GM12892 (cell line): ENCODE measurements at places on chromosomes 7 and 10.

- DNase-seq = no peak
Measured at GRCh38 chr10:132988988-132989387, 46.6 kb upstream of the CFAP46 start.

DNA sequence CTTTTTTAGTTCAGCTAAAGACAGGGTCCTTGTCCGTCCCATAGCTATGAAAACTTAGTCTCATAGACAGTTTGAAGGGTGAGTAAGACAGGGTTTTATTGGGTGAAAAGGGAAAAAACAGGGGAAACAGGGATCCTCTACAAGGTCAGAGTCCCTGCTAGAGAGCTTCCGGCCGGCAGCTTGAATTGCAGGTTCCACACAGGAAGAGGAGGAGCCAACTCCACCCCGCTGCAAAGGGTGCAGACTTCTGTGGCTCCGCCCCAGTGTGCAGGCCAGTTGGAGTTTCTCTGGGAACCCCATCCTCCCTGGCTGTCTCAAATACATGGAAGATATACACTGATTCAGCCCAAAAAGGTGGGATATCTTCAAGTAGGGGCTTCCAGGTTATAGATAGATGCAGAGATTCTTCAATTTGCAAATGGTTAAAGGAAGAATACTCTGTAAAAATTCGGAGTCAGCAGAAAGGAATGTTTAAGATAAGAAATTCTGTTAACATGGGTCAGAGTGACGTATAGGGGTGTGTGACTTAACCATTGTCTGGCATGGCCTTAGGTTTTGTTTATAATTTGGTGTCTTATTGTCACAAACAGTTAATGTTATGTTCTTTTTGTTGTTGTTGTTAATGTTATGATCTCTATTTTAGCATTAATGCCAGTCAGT lies 34.6 kb upstream of the HECW1 start:
- no peak for DNase-seq

- no peak for DNase-seq
Measured at GRCh38 chr7:20735346-20736065, 51.2 kb downstream of the SP8 start.

- no peak for DNase-seq
Measured at GRCh38 chr10:95303535-95303934, 12.7 kb upstream of the PDLIM1 start.

GRCh38 chr10:132925614-132926013 lies 16.8 kb downstream of the CFAP46 start:
- no peak for DNase-seq

DNA sequence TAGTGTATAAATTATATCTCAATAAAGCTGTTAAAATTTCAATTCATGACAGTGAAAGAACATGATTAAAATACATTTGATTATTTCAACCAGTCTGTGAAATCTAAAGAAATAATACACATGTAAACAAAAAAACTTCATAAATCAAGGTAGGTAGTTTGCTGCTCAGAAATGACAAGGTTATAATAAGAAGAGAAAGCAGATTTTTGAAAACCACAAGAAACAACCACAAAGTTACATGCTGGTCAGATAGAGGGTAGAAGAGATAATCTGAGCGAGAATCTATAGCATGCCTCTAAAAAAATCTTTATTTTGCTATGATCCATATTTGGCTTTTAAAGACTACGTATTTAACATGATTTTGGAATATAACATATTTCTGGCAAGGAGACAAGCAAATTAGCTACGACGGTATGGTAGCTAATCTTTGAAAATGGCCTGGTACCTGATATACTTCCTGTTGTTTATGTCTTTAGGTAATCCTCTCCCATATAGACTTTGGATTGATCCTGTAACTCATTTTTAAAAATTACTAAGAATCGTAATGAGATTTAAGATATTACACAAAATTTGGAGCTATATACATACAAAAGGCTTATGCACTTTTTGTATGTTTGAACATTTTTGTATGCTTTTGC lies 23.5 kb upstream of the VCL start:
- no peak for DNase-seq

DNA sequence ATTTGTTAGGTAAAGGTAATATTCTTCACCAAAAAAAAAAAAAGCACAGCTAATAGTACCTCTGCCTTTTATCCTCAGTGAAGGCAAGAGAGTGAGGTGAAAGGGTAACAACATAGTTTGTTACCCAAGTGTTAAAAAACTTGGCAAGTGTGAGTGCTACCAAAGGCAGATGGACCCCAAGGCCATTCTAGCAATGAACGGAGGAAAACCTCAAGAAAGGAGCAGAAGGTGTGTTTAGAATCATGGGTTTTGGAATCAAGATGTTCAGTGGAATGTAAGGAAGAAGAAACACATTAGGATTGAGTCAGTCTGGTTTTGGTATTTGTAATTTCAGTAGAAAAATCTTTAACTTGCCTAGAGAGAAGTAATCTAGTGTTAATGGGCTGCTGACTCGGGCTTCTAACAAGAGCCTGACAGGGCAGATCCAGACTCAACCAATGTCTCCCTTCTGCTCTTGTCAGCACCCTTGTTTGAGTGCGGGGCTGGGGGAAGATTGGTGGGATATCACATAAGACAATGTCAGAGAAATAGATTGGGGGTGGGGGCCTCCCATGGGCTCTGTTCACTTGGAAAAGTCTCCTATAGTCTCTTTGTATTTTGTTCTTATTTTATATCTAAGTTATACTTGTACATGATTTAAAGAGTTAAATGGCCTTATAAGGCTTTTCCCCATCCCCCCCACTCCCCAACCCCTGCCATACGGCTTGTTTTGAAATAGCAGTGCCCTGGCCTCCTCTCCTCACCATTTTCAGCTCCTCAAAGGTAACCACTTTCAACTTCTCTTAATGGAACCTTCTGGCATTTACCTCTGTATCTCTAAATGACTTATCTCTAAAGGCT lies 44.4 kb downstream of the SCD start:
- DNase-seq = no peak

- DNase-seq = no peak
Measured at GRCh38 chr10:133246236-133246626, 8.6 kb downstream of the VENTX start.

GRCh38 chr7:27677912-27678612 lies 15.4 kb upstream of the HIBADH start:
- no peak for DNase-seq

DNA sequence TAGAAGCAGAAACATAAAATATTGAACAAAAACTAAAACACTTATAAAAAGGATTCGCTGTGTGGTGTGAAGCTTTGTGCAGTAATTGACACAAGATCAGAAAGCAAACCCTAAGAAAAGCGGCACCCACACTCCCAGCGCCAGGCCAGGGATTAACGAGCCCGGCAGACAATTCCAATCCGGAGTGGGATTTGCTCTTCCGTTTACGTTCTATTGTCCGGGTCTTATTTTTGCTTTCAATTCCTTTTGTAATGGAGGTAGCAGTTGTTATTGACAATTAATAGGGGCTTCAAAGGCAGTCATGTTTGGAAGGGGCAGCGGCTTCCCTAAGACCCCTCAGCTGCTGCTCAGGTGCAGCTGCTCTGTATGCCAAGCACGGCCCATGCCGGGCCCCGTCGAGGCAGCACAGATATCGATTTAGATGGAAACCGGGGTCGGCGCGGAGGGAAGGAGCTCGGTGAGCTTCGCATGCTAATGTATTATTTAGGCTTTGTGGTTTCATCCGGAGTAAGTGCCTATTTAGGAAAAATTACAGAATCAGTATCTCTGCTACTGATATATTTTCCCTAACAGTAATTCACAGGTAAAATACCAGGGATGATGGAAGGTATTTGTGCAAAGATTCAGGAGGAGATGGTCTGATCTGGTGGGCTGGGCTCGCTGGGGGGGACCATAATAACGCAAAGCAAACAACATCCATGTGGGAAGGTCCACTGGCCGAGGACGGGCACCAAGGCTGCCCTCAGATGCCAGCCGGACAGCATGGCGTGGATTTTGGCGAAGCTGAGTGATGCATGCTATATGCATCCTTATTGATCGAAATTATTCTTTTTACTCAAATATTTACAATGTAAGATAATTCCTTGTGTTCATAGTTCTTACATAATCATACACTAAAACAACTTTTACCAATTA lies 561.7 kb downstream of the PTPRN2 start:
- no peak for DNase-seq

DNA sequence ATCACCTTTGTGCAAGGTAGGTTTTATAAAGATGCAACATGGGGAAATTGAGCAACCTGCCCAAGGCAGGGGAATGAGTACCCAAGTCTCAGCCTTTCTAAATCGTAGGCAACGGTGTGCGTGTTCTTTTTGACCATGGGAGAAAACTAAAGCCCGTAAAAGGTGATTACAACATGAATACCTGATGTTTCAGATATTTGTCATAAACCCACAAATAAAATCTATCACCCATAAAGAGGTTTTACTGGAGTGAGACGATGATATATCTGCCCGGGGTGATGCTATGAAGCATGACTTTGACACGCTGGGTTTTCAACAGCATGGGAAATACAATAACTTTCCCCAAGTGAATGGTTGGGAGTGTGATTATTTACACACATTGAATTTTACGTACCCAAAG lies 406.3 kb upstream of the KLF6 start:
- no peak for DNase-seq

- DNase-seq = no peak
Measured at GRCh38 chr10:79405221-79405994, 40.0 kb downstream of the ZCCHC24 start.

GRCh38 chr10:59622320-59623132 lies 87.1 kb downstream of the SLC16A9 start:
- DNase-seq = no peak

GRCh38 chr10:11702264-11702663 lies 39.9 kb upstream of the ECHDC3 start:
- DNase-seq = no peak

DNA sequence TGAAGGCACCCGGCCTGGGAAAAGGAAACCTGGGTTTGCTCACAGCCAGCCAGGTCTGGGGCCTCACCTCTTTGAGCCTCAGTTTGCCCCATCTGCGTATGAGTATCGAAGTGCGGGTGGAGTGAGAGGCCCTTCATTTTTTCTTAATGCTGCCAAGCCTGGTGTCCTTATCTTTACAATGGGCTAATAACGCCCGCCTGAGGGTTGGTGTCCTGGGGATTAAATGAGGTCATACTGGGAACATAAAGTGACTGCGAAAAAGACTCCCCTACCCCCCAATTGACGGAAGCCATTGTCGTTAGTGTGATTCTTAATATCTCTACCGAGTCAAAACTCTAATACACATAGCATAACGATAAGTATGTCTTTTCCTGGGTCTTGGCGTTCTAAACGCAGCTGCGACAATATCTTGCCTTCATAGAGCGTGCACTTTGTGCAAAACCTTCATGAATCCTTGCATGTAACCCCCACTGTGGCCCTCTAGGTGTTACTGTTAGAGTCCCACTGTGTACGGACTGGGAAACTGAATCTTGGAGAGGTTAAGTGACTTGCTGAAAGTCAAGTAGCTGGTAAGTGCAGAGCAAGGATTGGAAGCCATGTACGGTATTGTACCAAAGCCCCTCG lies 11.4 kb upstream of the GRB10 start:
- no peak for DNase-seq

GRCh38 chr10:104614245-104614831 lies 26.8 kb upstream of the SORCS3 start:
- DNase-seq = no peak
